ENCODE measurements at places on chromosomes 2 and 18.

DNA sequence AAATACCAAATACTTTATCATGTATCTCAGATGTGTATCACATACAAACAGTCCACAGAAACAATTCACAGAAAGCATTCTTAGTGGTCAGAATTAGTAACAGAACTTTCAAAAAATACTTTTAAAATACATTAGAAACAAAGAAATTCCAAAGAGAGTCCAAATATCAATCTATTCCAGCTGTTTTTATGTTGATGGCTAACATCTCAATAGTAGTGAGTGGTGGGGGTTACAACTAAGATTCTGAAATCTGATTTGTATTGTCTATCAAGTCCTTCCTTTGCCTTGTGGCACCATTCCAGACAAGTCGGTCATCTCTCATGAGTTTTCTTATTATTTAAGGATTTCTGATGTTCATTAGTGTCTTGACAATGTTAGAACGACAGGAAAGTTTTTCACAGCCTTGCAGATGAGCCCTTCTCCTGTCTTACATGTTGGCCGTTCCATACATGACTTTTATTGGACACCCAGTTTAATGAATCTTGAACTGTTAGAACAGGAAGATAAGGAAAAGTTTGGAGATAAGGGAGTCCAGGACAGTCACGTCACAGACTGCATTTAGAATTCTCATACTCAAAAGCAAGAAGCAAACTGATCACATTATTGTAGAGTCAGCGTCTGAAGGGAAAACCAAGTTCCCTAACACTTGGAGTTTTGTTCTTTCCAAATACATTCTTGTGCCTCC lies 410.3 kb downstream of the PID1 start:
- no peak for DNase-seq

- no peak for DNase-seq
Observed at GRCh38 chr2:96942907-96943632, 43.3 kb downstream of the FAM178B start.

- DNase-seq = no peak
Observed at GRCh38 chr2:104577143-104577542, 276.8 kb upstream of the POU3F3 start.

DNA sequence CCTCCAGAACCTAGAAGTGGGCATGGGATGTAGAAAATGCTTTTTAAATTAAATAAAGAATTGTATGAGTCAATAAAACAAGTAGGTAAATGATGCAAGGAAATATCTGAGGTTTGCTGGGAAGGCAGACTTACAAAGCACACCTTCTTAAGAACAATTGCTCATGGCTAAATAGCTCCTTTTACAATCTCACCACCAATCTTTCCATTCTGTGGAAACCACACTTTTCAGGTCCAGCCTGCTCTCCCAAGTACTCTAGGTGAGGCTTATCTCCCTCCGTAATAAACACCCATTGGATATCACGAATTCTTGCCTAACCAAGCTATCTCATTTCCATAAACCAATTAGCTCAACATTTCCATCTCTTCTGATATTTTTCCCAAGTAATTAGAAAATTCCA lies 91.5 kb upstream of the SLC8A1 start:
- no peak for DNase-seq
